Hematopoietic multipotent progenitor cell treated with erythropoietin and hydrocortisone succinate and interleukin-3 and kit ligand, for 6 days (in vitro differentiated cells): ENCODE measurements at places on chromosomes 1 and 21.
A peak's percentile ranks its signal among the peaks of the same experiment; 100 is the strongest.

- peak; percentile 90 for DNase-seq
Measured at GRCh38 chr21:36859744-36860501, 106.5 kb downstream of the HLCS start.

DNA sequence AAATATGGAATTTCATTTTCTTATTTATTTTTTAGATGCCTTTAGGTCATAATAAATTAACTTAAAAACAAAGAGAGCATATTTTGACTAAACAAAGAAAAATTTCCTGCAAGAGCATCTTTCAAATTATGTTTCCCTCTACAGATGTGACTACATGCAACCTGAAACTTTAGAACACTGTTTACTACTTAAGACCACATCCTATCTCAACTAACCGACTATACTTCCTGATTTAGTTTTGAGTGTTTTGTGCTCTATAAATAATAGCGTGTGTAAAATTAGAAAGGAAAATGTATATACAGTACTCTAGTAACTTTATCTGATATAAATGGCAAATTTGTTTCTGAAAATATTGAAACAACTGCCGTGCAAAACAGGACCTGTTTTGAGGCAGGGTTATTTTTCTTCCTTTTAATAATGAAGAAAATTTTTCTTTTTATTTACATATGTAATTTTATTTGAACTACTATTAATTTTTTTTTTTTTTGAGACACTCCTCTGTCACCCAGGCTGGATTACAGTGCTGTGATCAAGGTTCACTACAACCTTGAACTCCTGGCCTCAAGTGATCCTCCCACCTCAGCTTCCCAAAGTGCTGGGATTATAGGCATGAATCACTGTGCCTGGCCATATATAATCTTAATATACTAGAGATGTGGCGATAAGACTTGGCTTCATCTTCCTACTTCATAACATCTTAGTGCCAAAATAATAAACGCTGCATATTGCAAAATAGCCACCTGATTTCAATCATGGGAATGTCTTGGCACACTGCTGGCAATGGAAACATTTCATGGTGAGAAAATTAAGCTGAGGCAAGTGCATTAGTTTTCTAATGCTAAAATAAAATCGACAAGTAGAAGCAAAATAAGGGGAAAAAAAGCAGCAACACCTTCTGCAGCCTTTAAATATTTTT, 12.3 kb downstream of the ZRANB2 start:
- no peak for DNase-seq

DNA sequence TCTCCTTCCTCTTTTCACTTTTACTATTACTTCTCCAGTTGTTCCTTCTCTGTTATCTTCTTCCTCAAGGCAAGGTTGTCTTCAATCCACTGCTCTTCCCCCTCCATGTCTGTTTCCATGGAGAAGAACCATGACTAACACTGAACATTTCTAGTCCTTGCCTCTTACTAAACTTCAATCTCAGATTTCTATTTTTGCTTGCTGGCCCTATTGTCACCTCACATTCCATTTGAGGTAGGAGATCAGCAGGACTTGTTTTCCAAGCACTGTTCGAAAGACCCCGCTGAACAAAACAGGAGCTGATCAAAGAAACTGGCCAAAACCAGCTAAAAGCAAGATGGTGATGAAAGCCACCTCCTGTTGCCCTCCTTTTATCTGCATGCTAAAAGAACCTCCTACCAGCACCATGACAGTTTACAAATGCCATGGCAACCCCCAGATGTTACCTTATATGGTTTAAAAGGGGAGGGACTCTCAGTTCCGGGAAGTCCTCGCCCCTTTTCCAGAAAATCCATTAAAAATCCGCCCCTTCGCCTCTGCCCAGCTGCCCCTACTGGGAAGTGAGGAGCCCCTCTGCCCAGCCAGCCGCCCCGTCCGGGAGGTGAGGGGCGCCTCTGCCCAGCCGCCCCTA, 22.6 kb downstream of the GON4L start:
- DNase-seq, result peak; percentile 54

DNA sequence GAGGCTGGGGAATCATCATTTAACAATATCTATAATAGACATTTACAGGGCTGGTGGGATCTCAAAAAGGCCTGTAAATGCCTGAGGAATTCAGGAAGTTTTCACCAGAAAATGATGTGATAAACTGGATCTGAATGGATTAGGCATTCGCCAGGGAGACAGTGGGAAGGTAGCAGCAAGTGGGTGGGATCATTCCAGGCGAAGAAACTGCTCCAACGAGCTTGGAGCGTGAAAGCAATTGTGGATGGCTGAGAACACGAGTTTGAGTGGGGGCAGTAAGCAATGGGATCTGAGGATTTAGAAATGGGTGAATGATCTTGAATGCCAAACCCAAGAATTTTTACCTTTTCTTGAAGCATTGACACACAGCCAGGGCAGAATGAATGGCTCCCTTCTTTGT, 8.9 kb upstream of the NDUFS5 start:
- no peak for DNase-seq

DNA sequence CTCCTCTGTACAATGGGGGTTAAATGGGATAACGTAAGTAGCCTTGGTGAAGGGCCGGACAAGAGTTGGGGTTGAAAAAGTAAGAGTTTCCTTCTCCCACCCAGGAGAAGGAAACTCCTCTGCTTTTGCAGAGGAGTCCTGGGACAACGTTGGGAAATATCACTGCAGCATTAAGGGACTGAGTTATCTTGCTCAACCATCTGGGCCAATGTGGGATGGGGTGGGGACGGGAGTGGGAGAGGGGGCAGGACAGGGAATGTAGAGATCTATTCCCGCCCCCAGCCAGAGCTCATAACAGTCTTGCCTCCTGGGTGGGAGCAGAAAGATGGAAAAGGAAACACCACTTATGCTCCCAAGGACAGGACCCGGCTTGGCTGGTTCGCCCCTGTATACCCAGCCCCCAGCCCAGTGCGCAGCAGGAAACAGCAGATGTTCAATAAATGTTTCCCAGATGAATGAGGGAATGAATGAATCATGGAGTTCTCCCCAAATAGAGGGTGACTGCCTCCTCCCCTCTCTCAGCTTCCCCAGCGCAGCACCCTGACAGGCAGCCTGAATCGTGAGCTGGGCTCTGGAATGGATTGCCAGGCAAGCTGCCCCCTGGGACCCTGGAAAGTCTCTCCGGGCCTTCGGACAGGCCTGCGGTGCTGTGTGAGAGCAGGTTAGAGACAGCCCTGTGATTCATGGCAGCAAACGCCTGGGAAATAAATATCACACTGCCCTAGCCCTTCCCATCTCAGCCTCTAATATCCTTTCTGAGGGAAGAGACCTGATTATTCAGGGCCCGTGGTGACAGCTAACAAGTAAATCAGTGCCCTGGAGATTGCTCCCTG, 24.8 kb downstream of the FBXO2 start:
- no peak for DNase-seq

GRCh38 chr1:38173157-38173831, 126.7 kb upstream of the POU3F1 start:
- DNase-seq, result no peak

DNA sequence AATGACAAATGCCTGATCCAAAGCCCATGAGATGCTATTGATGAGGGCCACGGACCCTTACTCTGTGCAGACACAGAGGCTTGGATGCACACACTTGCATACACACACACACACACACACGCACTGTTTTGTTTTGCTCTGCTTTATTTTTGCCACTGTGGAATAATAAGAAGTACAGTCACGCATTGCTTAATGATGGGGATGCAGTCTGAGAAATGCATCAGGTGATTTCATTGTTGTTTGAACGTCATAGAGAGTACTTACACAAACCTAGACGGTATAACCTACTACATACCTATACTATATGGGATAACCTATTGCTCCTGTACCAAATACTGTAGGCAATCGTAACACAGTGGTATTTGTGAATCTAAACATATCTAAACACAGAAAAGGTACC, 104.4 kb downstream of the RHOU start:
- no peak for DNase-seq

- peak; percentile 89 for DNase-seq
Measured at GRCh38 chr1:93670141-93670540, 11.5 kb downstream of the BCAR3 start.

- no peak for DNase-seq
Measured at GRCh38 chr1:39965044-39965443, 10.1 kb downstream of the MFSD2A start.

DNA sequence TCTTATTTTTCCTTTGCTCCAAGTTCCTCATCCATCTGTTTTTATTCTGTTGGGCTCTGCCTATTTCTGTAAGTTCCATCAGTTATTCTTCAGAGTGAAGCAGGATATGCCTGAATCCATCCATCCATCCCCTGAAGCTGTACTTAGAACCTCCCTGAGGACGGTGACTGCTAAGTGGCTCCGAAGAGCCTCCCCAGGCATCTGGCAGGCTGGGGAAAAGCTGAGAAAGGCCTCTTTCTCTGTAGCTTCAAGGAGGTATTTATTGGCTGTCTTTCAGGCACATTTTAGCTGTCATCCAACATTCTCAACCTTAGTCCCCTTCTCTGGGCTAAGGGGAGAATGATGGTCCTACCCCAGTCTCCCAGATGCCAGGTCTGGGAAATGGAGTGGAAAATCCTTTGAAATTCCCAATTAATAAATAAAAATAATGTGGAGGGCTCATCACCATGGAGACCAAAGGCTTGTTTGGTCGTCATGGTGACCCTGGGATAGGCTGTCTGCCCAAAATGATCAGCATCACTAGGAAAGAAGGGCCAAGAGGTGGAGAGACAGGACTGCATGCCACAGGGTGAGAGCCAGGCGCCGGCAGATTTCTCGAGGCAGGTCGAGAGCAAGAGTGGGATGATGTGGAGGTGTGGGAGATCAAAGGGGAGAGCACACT, 82.0 kb downstream of the UBIAD1 start:
- no peak for DNase-seq

DNA sequence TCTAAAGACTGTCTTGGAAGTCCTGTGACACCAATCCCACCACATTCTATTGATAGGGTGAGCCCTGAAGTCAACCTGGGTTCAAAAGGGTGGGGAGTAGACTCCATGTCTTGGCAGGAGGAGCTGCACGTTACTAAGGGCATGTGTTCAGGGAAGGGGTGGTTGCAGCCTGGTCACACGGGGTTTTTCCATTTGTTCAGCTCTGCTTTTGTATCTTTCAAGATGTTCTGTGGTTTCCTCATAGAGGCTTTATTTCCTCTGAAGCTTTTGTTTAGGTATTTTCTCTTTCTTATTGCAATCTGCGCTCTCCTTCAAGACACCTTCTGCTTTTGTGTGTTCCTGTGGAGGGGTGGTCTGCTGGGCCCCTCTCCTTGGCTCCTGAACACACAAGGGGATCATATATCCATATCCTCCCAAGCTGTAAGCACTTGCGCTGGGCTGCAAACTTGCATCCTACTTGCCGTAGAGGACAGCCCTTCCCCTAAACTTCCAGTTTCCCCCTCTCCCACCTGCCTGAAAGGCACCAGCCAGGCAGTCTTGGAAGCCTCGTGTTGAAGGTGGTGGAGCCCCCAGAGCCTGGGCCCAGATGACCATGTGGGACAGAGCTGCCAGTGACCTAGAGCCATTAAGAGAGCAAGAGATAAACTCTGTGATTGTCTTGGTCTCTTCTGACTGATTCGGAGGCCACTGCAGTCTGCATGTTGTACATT, 62.5 kb upstream of the TRAPPC10 start:
- DNase-seq, result no peak

- no peak for DNase-seq
Measured at GRCh38 chr1:225872075-225872430, 10.1 kb downstream of the TMEM63A start.

DNA sequence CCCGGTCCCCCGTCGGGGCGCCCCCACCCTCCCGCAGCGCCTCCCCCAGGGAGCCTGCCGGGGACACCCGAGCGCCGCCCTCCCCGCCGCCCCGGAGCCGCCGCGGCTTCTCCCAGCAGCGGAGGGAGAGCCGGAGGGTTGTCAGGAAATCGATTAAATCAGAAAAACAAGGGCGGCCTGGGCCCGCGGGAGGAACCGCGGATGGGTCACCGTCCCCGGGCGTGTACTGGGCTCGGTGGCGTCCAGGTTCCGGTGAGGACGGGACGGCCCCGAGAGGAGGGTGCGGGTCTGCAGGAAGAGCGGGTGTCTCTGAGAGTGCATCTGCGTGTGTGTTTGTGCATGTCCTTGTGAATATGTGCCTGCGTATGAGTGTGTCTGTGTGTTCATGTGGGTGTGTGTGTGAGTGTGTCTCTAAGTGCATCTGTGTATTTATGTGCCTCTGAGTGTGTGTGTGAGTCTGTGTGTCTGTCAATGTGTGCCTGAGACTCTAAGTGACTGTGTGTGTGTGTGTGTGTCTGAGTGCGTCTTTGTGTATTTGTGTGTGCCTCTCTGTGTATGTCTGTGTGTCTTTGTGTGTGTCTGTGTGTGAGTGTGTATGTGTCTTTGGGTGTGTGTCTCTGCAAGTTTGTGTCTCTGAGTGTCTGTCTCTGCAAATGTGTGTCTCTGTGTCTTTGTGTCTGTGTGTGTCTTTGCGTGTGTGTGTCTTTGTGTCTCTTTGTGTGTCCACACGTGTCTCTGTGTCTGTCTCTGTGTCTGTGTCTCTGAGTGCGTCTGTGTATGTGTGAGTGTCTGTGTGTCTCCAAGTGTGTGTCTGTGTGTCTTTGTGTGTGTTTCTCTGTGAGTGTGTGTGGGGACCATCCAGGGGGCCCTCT, 1.1 kb downstream of the SPSB1 start:
- DNase-seq, result peak; percentile 26

- peak; percentile 18 for DNase-seq
Measured at GRCh38 chr21:35994613-35995012, 65.7 kb downstream of the SETD4 start.

- DNase-seq, result no peak
Measured at GRCh38 chr1:36748466-36748865, 265.8 kb upstream of the CSF3R start.

DNA sequence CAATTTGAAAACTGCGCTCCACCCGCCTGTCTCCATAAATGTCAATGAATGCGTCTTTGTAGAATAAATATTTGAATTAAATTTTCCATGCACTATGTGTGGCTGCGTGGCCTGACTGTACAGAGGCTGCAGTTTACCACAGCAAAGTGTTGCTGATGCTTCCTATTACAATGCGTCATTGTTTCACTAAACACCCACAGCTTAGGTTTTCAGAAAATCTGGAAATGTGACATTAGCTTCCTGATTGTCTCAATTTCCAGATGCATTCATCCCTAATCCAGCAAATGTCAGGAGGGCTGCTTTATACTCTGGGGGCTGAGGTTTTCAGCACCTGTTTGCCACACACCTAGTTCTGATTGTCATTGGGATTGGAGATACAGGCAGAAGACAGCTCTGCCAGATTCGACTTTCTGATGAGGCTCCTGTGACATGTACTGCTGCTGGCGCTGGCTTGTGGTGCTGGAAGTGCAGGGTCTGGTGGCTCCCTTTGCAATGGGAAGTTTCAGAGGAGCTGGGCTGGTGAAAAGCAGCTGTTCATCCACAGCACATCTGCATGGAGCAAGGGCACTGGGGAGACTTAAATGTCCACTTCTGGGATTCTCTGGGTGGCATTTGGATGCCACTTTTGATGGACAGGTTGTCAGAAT, 40.0 kb downstream of the URB2 start:
- DNase-seq, result no peak

- no peak for DNase-seq
Measured at GRCh38 chr1:240843798-240844197, 231.8 kb upstream of the GREM2 start.

DNA sequence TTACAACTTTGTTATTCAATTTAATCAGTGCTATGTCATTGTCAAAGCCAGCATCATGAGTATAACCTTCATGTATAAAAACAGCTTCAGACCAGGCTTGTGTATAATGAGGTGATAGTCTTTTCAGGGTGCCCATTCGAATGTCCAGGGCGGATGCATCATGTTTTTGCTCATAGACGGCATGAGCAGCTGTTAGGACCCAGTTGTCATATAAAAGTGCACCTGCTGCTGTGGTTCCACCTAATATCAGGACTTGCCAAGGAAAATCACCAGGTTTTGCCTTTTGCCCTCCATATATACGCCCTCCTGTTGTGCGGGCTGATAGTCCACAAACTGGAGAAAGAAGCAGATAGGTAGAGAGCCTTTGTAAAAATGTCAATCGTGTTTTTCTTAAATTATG, 14.9 kb downstream of the TARDBP start:
- no peak for DNase-seq
